ENCODE measurements at places on chromosomes 6 and 20.

DNA sequence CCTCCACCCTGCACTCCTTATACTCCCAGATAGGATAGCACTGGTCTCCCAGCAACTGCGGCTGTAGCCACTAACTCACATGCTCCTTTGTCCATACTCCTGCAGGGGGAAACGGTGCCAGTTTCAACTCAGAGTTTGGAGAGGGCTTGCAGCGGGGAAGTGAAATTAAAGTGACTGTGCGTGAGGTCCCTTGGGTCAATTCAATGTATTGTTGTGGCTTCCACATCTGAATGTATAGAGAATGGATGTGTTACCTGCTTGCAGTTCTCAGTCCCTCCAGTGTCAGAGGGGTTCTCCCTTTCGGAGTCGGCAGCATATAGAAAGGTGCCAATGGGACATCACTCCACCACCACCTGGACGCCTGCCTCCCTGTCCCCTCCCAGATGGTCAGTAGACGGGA lies 93.6 kb upstream of the CNKSR3 start:
- no peak for DNase-seq

DNA sequence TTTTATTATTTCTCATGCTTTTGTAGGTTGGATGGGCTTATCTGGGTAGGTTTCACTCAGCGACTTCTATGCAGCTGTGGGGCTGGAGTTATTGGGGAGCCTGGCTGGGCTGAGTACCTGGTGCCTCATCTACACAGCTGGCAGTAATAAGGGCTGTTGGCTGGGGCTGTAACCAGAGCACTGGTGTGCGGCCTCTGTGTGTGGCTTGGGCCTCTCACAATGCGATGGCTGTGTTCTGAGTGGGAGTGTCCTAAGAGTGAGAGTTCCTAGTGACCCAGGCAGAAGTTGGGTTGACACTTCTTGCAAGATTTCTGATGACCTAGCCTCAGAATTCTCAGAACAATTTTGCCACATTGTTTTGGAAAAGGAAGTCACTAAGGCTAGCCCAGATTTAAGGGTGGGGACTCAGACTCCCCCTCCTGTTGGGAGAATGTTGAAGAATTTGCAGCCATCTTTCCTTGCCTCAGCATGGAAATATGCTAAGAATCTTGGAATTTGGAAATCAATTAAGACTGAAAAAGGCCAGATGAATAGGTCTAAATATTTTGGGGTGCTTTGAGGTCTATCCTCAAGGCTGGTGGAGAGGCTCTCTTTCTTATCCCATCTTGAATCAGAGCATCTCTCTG lies 158.8 kb downstream of the SCP2D1 start:
- no peak for DNase-seq

GRCh38 chr6:474453-475185 lies 83.1 kb downstream of the IRF4 start:
- no peak for DNase-seq

DNA sequence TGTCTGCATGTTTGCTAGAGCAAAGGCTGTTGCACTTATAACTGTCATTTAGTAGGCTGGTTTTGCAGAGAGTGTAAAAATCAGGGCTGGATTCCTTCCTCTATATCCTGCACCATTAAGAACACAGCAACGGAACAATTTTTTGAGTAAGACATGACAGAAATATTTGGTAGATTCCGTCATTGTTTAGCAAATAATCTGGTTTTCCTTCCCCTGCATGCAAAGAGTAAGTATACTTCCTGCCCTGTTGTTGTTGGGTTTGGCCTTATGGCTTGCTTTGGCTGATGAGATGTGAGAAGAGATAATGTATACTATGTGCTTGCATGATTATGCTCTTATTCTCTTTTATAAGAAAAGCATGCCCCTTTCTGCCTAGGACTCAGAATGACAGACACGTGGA lies 23.8 kb downstream of the MANEA start:
- DNase-seq = no peak

DNA sequence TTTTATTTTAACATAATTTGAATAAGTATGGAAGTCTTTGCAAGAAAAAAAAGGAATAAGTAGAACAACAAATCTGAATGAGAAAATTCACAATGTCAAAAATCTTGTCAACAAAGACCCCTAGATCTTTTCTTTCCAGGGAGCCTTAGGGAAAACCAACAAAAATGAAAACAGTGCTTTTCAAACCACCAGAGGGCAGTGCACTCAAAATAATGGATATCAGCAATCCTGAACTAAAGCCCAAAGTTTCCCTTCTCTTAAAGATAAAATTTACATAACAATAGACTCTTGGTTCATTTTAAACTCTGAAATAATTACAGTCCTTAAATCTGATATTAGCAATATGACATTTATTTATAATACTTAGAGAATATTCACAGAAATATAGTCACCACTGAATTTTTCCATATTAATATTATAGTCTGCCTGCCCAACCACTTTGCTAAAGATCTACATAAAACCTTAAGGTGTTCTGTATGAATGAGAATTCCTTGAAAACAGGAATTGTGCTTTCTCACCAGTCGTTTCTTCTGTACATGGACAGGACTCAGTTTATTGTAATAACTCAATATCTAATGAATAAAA lies 105.3 kb upstream of the BMP5 start:
- no peak for DNase-seq

DNA sequence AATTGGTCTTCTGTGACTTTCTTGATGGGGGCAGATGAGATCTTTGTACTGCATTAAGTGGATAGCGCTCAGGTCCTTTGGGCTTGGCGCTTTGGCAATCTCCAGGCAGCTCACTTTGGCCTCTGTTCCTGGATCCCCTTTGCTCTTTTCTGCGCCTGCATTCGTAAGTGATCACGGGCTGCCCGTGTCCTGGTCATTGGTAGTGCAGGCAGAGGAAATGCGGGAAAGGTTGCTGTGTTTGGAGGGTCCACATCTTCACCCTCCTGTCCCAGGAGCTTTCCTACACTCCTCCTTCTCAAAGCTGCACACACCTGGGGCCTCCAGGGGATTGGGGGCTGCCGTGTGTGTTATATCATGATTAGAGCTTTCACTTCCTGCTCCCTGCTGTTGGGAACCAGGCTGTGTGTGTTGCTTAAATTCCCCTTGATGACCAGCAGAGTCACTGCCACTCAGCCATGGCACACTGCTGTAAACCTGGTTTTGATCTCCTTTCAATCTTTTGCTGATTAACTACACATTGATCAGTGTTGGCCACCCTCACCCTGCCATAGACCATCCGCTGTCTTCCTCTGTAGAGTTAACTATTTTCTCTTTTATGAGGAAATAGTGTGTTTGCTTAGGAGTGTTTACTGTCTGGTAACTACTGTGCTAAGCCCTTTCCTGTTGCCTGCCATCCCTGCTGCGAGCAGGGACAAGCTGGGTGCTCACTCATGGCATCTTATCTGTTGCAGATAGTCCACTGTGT lies 13.0 kb upstream of the SNHG17 start:
- DNase-seq = no peak

DNA sequence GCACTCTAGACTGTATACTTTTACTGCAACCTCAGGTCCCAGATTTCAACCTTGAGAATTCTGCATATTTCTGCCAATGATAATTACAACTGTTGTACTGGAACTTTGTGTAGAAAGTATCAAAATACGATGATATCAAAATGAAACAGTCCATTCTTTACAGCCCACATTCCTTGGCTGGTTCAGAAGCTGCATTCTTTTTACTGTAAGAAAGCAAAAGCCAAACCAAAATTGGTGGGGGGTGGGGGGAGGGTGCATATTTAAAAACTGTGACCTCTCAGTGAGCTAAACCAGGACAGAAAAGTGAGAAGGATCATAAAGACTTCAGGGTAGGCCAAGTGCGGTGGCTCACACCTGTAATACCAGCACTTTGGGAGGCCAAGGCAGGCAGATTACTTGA lies 41.8 kb upstream of the UBR2 start:
- no peak for DNase-seq

GRCh38 chr6:35943390-35943789 lies 22.5 kb upstream of the SRPK1 start:
- no peak for DNase-seq

- no peak for DNase-seq
Measured at GRCh38 chr6:137001299-137001976, 43.3 kb downstream of the IL20RA start.

DNA sequence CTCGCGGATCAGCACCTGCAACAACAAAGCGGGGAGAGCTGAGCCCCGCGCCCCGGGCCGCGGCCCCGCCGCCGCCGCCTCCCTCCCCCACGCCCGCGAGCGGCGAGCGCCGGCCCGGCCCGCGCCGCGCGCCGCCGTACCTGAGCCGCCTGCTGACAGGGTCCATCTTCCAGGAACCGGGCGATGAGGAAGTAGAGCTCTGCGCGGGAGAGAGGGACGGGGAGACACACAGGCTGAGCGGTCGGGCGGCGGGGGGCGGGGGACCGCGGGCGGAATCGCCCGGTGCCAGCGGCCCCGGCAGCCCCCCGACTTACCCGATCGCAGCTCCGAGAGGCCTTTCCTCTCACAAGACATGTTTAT lies 359 bp downstream of the PHIP start:
- no peak for DNase-seq

- peak; percentile 64 for DNase-seq
Measured at GRCh38 chr6:27388293-27389197, at the start of gene ZNF391. TSS of gene ZNF391 (plus strand) at chr6:27388759. CDS start at chr6:27400371, 11,612 bp downstream.

DNA sequence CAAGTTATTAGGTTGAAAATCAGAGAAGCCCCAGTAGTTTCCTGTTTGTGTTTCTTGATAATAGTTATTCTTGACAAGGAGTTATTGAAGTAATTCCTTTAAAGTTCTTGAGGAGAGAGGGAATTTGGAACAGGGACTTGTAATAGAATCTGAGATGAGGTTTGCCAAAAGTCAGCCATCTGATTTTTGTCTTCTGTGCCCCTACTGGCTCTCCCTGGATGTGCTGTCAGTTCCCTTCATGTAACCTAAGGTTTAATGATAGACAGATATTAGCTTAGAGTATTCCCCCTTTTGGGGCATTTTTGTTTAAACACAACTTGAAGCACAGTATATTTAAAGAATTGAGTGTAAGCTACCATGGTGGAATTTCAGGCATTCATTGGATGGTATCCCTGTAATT lies 71.4 kb downstream of the CARMIL1 start:
- DNase-seq = no peak

GRCh38 chr6:108853077-108853476 lies 4.9 kb downstream of the ARMC2 start:
- DNase-seq = no peak

DNA sequence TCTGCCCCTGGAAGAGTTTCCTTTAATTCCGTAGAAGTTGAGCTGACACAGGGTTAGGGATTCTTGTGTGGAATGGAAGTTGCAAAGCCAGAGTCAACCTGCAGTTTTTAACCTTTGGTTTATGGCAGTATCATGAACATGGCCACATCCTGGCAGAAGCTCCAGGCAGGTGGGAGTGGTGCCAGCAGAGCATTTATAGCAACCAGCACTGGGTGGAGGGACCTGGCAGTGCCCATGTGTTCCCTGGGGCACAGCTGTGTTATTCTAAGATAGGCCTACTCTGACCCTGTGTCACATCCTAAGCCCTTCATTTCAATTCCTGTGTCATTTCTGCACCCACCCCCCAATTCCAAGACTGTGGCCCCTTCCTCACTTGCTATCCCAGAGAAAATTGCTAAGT lies 26.1 kb upstream of the ZNF831 start:
- no peak for DNase-seq

- DNase-seq = no peak
Measured at GRCh38 chr6:80357674-80358073, 251.2 kb downstream of the BCKDHB start.

DNA sequence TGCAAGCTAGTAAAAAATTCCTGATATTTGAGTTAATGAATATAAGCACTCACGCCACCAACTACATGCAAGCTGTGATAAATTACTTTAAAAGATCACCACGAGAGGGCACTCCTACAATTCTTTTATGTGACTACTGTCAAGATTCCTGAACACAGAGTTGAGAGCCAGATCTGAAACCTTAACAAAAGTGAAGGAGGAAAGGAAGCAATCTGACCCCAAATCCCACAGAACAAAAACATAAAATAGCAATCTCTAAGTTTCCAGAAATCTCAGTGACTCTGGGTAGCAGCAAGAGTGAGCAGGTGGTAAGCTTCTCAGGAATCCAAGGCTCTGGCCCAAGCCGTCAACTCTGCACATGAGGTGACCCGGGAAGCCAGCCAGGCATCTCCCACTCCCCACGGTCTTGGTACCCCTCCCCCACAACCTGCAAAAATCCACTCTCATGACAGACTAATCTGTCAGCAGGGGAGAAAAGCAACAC lies 55.1 kb downstream of the STAU1 start:
- DNase-seq = no peak

GRCh38 chr6:166167258-166167731 lies 356 bp downstream of the TBXT start:
- no peak for DNase-seq

DNA sequence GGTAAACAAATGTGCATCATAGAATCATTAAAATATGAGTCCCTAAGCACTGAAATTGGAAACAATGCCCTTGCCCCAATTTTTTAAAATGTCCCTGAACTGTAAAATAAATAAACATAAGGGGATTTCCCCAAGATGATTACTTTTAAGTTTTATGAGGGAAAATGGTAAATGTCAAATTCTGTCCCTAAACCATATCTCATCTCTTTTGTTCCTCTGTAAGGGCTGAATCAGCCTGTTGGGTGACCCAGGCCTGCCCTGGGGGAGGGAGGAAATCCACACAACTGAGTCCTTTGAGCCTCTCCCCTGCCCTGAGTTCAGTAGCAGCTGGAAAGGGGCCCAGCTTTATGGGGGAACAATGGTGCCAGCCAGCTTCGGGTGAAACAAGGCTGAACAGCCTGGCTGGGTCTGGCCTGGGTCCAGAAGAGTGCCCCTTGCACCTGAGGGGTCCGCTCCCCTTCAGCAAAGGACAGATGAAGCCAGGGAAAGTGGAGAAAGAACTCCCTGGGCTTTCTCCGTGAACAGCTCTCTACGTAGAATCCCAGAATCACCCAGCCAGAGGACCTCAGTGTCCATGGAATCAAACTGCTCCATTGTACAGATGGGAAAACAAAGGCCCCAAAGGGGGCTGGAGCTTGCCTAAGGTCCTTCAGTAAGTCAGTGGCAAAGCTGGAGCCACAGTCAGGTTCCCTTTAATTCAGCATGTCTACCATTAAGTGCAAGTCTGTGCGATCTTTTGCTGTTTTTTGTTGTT lies 28.2 kb upstream of the ITCH start:
- DNase-seq = no peak

DNA sequence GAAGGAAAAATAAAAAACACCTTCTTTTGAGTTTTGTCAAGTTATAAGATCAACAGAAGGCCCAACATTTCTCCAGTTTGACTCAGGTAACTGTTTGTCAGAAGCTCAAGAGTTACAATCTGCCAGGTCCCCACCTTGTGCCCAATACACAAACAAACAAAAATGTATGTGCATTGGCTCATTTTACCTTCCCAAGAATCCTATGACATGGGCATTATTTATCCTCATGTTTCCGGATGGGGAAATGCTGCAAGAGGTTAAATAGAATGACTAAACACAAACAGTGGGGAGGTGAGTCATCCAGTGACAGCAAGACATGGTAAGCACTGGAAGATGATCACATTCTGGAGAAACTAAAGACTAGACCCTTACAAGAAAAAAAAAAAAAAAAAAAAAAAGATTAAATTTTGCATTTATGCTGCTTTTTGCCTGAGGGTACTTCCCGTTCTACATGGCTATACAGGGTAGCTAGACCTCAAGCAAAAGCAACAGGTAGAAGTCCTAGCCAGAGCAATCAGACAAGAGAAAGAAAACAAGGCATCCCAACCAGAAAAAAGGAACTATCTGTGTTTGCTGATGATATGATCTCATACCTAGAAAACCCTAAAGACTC lies 23.6 kb upstream of the ANKRD60 start:
- no peak for DNase-seq

GRCh38 chr6:37822851-37823682 lies 3.5 kb downstream of the ZFAND3 start:
- no peak for DNase-seq
